ENCODE measurements at places on chromosomes 7 and 10.
A peak's percentile ranks its signal among the peaks of the same experiment; 100 is the strongest.

- DNase-seq: no peak
Measured at GRCh38 chr7:12777257-12777656, 89.8 kb downstream of the ARL4A start.

DNA sequence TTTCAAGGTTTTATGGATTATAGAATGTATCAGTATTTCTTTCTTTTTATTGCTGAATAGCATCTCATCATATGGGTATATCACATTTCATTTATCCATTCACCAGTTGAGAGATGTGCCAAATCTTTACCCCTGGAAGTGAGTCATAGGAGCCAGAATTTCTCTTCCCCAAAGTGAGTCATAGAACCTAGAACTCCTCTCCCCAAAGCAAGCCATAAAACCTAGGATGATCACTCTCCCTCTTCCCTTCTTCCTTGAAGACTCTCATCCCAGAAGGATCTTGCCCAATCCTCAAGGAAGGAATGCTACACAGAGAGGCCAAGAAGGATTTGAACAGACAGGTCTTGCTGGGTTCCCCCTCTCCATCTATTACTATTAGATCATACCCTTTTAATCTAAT, 199.9 kb downstream of the EVX1 start:
- no peak for DNase-seq

- DNase-seq: no peak
Measured at GRCh38 chr7:113083132-113083815, 3.4 kb downstream of the GPR85 start.

- DNase-seq: no peak
Measured at GRCh38 chr7:130207642-130208041, at the start of gene SSMEM1. Gene SSMEM1 (plus strand): TSS chr7:130207860. CDS start chr7:130207911, 51 bp downstream.

DNA sequence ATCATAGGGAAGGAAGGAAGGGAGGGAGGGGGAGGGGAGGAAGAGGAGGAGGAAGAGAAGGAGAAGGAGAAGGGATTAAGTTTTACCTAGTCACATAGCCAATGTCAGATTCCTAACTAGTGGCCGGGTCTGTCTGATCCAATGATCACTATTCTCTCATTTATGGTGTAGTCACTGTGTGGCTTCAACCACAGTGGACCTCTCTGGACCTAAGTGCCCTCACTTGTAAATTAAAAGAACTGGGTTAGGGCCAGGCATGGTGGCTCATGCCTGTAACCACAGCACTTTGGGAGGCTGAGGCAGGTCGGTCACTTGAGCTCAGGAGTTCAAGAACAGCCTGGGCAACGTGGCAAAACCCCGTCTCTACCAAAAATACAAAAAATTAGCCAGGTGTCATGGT, 6.6 kb upstream of the SERPINE1 start:
- no peak for DNase-seq

- DNase-seq: peak; percentile 38
Measured at GRCh38 chr10:74244097-74244685, 93.2 kb downstream of the ADK start.

- no peak for DNase-seq
Measured at GRCh38 chr7:29564496-29565223, 1.0 kb downstream of the PRR15 start.

GRCh38 chr7:148241700-148242293, 348.8 kb upstream of the C7orf33 start:
- DNase-seq: no peak

- no peak for DNase-seq
Measured at GRCh38 chr10:43252783-43253341, 14.0 kb downstream of the RASGEF1A start.

DNA sequence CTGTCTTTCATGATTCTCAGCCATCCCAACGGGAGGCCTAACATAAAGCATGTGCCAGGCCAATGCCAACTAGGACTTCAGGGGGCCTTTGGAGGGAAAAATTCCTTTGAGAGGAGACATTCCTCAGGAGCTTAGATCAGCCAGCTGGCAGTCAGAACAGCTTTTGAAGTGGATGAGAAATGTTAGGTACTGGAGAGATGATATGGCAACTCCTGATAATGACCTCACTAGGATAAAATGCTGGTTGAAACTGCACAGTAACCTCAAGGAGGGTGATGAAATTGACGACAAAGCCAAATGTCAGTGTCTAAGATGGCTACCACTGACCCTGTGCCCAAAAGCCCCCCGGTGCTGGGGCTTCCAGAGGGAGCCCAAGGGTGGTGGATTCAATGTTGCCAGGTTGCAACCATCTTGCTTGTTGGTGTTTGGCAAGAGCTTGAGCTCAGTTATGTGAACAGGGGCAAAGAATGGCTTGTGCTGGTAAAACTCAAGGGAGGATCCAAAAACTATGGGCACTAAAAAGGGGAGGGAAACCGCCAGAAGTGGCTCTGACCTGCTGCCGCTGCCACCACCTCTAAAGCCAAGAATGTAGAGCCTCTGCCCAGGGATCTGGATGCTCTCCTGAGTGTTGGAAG, 121.2 kb downstream of the UBE2H start:
- DNase-seq: no peak

DNA sequence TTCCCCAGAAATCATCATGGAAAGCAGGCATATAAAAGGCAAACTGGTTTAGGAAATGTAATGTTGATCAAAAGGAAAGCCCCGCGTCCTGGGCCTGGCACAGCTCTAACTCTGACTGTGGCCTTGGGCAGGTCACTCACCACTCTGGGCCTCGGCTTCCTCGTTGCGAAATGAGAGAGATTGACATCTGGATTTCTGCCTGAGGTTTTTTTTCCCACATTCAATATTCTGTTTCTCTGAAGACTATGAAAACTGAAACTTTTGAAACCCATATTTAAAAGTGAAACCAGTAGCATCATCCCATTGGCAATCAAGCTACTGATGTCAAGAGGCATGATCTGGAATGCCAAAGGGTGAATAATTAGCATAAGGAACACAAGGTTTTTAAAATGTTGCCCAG, 369.7 kb upstream of the NPVF start:
- no peak for DNase-seq
